ENCODE measurements at places on chromosomes 4 and X.

DNA sequence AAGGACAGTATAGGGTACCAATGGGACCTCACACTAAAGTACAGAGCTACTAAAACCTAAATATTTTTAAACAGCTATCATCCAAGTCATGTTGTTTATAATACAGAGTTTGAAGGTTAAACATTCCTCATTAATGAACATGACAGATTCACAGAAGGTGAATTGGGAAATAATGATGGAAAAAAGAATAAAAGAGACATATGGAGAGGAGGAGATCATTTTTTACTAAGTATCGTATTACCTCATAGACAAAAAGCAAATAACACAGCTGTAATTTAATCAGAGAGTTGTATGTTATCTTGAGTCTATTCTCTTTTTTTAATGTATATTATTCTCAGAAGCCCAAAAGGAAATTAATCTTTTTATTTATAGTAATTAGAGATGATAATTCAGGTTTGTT, 7.9 kb downstream of the PLK4 start:
- DNase-seq: no peak

DNA sequence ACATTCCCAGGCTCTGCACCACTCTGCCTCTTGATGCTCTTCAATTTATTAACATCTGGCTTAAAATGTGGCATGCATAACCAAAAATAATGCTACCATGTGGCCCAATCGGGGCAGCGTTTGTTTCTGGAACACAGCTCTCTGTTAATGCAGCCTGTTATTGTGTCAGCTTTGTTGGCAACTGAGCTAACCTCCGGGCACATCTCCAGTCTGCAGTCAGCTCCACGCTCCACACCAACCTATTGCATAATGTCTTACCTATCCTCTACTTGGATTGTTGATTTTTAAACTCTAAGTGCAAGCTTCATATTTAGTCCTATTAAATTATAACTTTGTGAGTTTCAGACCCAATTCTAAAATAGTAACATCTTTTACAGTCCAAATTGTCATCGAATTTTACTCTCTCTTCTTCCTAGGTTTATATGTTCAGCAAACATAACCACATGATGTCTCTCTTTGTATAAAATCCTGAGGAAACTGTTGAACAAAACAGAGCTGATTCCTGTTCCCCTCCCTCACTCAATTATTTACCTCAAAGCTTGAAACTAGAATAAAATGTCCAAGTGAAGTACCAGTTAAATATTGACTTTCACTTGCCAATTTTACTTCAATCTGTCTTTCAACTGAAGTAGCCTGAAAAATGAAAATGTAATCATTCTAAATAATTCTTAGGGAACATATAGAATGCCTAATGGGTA, 92.2 kb upstream of the RAPGEF2 start:
- DNase-seq: no peak

DNA sequence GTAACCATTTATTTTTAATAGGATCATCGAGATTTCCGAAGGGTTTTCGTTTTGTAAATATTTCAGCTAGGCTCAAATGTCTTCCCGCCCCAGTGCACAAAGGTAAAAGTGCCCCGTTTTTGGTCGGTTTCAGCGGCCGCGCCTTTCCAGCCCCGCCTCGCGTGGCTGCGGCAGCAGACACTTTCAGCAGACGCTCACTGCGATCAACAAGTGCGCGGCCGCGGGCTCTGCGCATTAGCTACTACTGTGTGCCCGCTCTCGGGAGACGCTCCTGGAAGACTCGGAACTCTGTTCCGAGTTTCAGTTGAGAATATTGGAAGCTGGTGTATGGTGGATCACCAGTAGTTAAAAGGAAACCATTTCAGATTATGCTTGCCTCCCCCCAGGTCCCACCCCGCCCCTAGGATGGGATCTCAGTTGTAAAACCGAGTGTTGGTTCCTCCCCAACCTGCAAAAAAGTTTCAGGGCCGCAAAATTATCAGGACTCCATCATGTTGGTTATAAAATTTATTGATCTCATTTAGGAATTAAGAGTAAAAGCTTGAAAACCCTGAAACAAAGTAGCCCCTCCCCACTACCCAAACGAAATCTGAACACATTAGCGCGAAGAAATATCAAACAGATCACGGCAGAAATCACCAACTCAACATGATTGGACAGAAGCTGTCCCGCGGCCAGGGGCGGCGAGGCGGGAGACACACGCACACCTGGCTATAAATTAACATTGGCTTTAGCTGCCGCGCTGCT, 2.2 kb downstream of the SOX3 start:
- DNase-seq: no peak

DNA sequence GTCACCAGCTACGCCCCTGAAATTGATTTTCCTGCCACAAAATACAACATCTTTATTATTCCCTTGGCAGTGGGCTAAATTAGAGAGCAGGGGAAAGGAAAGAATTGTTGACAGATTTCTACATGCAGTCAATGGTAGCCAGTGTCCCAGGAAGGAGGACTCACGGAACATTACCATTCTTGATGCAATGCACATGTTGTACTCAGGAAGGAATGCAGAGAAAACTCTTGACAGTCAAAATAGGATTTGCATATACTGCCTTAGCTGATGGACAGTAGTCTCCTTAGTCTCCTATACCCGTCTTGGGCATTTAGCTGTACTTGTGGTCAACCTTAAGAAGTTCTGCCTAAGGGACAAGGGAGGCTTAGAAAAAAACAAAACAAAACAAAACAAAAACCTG, 158.0 kb upstream of the GYPA start:
- no peak for DNase-seq

All from stimulated activated CD8-positive, alpha-beta memory T cell treated with anti-CD3 and anti-CD28 coated beads, Interleukin-15, amount 100 ng/mL, for 4 hours (primary cell).